Retinal pigment epithelial cell (primary cell): ENCODE measurements at places on chromosomes 2 and 18.
A peak's percentile ranks its signal among the peaks of the same experiment; 100 is the strongest.

DNA sequence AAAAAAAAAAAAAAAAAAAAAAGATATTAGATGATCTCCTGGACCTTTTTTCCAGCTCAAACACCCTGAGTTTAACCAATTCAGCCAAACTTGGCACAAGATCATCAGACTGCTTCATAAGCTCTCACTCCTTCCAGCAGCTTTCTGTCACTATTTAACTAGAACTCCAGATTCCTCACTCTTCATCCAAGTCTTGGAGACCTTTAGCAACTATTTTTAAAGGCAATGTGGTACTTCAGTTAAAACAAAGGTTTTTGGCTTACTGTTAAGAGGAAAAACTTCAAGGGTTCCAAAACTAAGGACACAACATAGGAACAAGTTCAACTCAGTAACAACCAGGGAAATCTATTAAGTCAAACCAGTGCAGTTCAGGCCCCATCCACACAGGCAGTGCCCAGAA lies 23.2 kb downstream of the LAMA1 start:
- DNase-seq = no peak

GRCh38 chr2:219368690-219369191 lies 19.0 kb downstream of the DNPEP start:
- DNase-seq = peak; percentile 34

GRCh38 chr2:100292022-100292580 lies 30.2 kb downstream of the LONRF2 start:
- peak; percentile 61 for DNase-seq

DNA sequence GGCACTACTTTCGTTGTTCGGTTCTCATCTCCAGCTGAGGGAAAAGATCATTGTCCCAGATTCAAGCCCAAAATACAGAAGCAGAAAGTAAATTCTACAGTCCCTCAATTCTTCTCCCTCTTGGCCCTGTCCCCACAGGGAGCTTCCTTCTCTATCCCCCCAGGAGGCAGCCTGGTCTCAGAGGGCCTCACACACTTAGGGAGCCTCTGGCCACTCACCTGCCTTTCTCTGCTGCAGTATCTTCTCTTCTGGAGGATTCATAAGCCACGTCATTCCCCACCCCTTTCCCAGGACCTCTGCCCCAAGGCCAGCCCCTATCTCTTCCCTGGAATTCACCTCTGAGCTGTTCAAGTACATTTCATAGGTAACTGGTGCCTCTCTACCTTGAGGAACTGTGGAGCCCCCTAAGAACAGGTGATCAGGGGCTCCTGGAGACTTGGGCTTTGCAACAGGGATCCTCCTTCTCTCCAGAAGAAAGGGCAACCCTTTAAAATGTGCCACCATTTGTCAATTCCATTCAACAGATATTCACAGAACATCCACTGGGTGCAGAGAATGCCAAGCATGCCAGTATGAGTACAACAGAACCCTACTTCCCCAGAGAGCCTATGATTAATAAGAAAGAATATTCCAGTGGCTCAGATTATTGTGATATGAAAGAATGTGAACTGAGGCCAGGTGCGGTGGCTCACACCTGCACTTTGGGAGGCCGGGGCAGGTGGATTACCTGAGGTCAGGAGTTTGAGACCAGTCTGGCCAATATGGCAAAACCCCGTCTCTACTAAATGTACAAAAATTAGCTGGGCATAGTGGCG lies 72.9 kb downstream of the CIB4 start:
- no peak for DNase-seq

DNA sequence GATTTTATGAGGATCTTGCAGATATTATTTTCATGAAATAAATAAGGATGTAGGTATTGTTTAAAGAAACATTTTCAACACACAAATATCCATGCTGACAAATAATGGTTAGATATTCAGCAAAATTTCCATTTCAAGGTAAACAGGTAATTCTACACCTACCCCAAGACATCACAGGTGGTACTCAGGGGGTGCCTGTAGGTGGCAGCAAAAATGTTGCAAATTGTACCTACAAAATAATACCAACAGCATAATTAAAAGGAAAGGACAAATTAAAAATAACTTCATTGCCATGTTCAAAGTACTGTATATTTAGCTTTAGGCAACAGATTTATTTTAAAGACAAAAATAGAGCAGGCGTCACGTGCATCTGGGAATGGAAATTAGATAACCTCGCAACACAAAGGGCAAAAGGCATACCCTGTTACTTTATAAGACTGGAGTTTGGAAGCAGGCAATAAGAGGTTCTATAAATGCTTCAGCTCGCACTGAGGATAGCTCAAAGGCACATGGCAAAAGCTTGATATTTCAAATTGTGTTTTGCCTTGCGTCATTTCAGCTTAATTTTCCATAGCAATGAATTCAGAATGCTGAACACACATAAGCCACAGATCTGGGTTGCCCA lies 630.5 kb downstream of the TDRD15 start:
- no peak for DNase-seq

- peak; percentile 66 for DNase-seq
Measured at GRCh38 chr2:202721621-202722020, 86.9 kb downstream of the FAM117B start.

- no peak for DNase-seq
Measured at GRCh38 chr2:128447538-128447995, 128.9 kb upstream of the HS6ST1 start.

DNA sequence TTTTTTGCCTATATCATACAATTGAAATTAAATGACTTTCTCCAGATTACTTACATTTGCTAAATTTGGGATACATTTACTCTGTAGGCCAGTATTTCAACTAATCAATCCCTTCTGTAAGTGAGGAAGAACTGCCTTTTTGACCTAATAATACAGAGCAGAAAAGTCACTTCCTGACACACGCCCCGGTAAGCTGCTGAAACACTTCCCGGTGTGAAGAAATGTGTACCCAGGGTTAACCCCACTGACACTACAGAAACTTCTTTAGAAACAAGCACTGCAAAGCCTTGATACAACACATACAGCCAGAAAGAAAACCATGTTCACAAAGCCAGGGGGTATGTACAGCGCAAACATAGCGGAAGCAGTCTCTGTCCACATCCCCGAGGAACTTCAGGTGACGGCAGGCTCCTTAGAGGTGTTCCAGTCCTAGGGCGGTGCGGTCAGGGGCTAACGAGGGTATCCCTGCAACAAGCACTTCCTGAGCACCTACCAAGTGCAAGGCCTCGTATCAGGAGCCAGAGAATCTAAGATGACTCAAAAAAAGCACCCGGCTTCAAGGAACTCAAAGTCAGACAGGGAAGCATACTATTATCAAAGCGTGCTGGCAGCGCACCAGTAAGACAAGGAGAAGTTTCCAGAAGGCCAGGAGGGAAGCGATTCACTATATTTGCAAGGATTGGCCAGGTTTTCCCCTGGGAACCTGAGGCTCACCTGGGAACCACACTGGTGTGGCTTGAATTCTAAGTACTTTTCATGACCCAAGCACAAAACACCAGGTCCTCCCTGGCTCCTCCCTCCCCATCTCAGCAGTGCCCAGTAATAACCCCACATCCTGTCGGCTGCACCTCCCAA lies 46.6 kb downstream of the ZNF516 start:
- DNase-seq = no peak

GRCh38 chr2:94872676-94873361 lies 1.6 kb downstream of the TEKT4 start:
- DNase-seq = no peak

- DNase-seq = no peak
Measured at GRCh38 chr2:138238908-138239307, 262.7 kb upstream of the SPOPL start.

GRCh38 chr2:60298006-60298696 lies 255.3 kb downstream of the BCL11A start:
- no peak for DNase-seq

GRCh38 chr2:70084973-70085710 lies 2.1 kb upstream of the PCBP1 start:
- no peak for DNase-seq

GRCh38 chr2:195570329-195570728 lies 86.7 kb upstream of the SLC39A10 start:
- no peak for DNase-seq

- no peak for DNase-seq
Measured at GRCh38 chr18:59837586-59837985, 62.2 kb upstream of the PMAIP1 start.

GRCh38 chr2:199228887-199229819 lies 228.6 kb downstream of the SATB2 start:
- DNase-seq = peak; percentile 50

DNA sequence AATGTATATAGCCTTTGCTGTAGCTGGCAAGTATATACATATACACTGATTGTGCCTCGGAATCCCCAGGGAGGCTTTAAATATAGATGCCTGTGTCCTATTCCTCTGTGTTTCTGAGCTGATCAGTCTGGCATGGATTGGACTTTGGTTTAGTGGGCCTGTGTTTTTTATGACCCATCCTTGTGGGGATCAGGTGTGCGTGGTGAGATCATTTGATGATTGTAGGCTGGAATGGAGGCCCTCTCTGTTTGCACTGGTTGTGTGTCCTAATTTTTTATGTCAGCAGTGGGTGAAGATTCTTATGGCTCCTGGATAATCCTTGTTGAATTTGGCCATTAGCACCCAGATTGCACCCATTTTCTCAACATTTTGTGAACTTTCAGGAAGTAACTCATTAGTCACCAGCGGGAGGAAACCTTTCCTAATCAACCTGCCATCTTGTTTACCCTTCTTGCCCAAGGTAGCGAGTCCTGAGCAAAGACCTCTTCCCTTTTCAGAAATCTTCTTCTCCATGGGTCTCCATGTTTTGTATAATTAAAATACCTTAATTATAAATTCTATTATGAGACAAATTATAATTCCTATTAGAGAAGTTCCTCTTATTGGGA lies 75.8 kb downstream of the UGGT1 start:
- no peak for DNase-seq

DNA sequence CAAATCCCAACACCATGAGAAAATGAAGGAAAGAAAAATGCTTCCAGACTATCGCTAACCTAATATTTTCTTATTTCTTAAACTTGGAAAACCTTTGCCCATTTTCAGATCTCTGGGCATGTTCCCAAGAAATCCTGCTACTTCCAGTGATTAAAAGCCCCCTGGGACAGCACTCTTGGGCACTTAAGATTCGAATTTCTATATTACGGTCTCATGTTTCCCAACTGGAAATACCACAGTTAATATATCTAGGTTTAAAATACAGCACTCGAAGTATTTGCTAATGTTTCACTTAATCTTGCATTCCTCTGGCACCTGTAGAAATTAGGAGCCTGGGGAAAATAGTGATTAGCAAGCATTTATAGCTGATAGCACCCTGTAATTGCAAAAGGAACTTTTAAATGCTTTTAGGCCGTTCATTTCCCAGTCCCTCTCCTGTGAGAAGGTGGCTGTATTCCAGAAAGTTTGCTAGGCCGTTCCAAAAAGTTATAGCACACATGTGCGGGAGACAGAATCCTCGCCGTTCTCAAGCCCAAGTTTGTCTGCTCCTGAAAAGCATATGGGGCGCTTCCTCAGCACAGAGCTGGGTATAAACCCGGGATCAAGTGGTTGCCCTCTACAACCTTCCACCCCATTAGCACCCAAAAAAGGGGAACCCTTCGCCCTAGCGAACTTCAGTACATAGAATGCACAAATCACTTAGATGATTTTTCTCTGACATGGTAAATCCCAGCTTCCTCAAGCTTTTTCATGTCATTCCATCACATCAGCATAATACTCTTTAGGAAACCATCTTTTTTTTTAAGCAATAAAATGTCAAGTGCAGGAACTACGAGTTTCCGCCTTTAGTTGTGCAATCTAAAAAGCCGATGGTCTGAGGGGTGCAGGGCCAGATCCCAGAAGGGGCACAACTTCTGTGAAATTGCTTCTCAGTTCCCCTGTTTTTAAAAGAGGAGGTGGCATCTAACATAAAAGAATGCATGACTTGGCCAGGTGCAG lies 60.6 kb downstream of the DIPK1C start:
- no peak for DNase-seq

DNA sequence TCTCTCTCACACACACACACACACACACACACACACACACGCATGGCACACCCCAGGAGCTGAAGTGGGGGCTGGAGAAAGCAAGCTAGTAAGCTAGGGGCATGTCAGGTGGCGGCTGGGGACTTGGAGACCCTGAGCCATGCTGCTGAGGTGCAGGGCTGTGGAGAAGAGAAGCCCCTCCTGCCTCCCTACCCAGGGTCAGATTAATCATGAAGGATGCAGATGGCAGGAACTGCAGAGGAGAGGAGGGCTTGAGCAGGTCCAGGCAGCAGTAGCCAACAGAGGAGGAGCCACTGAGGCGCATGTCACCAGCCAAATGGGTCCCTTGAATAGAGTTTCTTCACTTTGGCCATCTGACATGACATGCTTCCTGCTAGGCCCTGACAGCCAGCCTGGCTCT lies 9.6 kb downstream of the EDAR start:
- no peak for DNase-seq

GRCh38 chr2:167939514-167940345 lies 307.7 kb downstream of the STK39 start:
- DNase-seq = no peak

DNA sequence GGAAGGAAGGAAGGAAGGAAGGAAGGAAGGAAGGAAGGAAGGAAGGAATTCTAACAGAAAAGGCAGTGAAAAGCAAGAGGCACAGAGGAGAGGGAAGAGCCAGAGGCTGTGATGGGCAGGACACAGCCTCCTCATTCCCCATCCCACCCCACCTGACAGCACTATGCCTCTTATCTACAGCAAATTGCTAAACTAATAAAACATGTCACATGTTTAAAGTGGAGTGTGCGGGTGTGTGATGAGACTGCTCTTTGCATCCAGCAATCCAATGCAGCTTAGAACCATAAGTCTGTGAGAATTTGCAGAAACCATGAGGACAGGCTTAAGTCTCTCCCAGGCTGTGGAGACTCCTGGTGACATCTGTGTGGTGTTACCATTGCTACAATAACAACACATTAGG lies 108.4 kb upstream of the ALK start:
- DNase-seq = no peak

DNA sequence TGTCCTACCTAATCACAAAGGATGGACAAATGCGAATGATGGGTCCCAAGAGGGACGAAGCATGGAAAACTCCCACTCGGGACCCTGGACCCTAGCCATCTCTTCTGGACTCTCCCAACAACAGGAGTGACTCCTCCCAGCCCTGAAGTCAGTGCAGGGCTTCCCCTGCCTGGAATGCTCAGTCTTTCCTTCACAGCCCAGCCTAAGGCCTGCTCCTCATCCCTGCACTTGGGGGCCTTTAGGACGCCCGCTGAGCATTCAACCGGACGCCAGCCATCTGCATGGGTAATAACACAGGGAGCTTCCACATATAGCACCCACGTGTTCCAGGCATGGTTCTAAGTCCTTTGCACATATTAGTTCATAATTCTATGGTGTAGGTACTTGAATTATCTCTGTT lies 237.5 kb downstream of the KLHL29 start:
- no peak for DNase-seq

- DNase-seq = no peak
Measured at GRCh38 chr2:62202019-62202722, 6.3 kb downstream of the B3GNT2 start.

DNA sequence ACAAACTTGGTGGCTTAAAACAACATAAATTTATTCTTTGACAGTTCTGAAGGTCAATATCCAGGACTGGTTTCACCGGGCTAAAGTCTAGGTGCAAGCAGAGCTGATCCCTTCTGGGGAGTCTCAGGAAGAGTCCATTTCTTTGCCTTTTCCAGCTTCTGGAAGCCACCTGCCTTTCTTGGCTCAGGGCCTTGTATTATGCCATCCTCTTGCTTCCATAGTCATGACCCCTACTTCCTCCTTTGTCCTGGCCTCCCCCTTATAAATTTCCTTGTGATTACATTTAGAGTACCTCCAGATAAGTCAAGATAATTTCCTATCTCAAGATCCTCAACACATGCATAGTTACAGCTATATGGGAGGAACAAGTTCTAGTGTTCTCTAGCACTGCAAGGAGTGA lies 1089.5 kb downstream of the LRP1B start:
- no peak for DNase-seq
